ENCODE measurements at places on chromosomes 3 and 15.

- no peak for DNase-seq
Observed at GRCh38 chr15:32757426-32757825, 39.6 kb downstream of the GREM1 start.

DNA sequence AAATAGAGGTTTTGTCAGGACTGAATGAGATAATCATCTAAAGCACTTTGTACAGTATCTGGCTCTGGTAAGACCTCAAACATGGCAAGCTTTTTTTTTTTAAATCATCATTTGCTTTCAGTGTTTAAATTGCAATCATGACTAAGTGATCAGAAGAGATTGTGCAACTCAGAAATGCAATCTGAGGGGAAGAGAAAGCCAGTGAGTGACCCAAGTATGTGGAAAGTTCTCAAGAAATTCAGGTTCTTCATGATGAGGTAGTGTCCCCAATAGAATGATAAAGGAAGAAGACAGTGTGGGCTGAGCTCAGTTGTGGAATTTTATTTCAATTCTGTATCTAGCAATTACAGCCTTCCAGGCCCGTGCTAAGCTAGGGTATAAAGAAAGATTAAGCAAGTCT, 132.2 kb upstream of the TBC1D5 start:
- no peak for DNase-seq

DNA sequence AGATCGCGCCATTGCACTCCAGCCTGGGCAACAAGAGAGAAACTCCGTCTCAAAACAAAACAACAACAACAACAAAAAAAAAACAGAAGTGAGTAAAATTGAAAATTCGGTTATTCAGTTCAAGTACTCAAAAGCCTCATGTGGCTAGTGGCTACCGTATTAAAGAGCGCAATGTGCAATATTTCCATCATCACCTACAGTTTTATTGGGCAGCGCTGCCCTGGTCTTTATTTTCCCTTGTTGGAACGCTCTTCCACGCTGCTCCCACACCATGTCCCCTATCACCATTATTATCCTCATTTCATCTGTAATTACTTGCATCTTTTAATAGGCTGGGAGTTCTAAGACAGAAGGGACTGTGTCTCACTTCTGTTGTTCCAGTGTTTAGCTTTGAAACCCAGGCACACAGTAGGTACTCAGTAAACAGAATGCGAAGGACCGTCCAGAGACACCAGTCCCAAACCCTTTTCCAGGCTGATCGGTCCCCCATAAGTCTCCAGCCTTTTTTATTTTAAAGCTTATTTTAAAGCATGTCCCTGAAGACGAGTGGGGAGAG, 423 bp upstream of the HACD3 start:
- DNase-seq: no peak

- DNase-seq: no peak
Observed at GRCh38 chr15:91291673-91292072, 191.6 kb downstream of the SV2B start.

DNA sequence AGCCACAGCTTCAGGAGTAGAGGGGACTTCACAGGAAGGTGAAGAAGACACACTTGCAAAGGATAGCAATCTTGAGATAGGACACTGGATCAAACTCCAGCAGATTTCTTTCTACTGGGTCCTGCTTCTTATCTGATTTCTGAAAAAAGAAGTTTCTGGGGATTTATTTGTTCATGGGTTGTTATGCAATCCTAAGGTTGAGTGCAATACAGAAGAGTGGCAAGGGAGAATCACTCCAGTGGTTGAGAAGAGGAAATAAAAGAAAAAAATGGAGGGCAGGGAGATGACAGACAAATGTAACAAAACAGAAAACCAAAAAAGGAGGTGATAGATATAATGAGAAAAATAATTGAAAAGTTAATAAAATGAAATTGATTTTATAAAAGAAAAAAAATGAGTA, 858.3 kb downstream of the TUSC7 start:
- DNase-seq: no peak

- no peak for DNase-seq
Observed at GRCh38 chr3:144865948-144866347, 894.3 kb downstream of the DIPK2A start.

GRCh38 chr15:95442107-95442719, 888.3 kb upstream of the NR2F2 start:
- DNase-seq: no peak

GRCh38 chr3:133457025-133457424, 57.2 kb downstream of the BFSP2 start:
- no peak for DNase-seq

- DNase-seq: no peak
Observed at GRCh38 chr3:17810759-17811158, 68.3 kb upstream of the TBC1D5 start.

GRCh38 chr3:184712248-184713039, 580 bp upstream of the MAGEF1 start:
- DNase-seq: no peak

GRCh38 chr3:58167431-58168351, 43.1 kb downstream of the DNASE1L3 start:
- DNase-seq: no peak

DNA sequence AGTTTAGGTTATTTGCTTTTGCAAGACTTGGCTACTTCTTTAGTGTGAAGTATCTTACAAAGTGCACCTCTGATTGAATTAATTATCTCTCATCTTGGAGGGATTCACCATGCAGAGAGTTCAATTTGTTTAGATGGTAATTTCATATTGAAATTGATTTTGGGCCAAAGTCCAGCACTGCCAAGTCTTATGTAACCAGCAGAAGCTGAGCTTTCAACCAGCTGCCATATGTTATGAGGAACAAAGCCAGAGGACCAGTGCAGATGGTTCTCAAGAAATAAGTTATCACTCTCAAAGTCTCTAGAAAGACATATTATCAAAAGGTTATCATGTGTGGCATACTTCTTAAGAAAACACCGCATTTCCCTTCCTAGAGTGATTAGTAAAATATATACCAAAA, 29.0 kb downstream of the ABHD6 start:
- no peak for DNase-seq

DNA sequence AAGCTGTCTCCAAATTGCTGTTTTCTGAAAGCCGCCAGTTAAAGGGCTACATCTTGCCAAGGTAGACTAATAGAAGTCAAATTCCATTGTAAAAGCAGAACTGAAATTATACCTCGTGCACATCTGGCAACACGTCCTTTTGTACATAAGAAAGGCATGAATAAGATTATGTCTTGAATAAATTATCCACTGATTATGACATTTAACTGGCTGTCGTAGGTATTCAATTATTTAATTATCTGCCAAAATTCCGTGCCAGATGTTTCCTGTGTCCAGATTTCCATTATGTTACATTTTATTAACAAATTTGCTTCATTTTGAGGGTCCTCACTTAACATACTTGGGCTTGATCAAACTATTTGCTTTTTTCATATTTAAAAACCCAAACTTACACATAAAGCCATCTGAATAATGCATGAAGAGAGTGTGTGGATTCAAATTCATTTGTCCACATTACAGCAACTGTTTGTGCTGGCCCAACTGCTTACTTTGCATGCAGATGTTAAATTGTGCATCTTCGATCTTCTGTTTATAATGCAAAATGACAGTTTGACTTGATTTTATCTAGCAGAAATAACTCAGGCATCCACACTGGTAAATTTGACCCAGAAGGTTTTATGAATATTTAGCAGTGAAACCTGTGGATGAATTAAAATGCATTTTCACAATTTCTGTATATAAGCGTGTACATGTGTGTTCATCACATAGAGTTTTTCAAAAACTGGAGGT, 701.5 kb downstream of the ZNF385D start:
- DNase-seq: no peak

DNA sequence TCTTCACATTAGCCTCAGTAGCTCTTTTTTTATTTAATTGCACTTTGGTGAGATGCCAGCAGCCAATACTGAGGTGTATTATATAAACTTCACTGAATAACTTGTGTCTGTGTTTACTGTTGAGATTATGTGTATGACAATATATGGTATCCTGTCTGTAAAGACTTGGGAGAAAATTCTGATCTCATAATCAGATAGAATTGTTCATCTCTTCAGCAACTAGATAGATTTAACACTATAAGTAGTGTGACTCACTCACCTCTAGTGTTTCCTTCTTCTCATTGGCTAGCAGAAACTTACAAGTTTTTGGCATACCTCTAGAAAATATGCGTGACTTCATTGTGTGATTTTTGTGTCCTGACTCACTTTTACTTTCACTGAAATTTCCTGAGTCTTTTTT, 67.6 kb upstream of the TGFBR2 start:
- DNase-seq: no peak

- DNase-seq: no peak
Observed at GRCh38 chr3:171470714-171471227, 10.6 kb upstream of the TNIK start.

GRCh38 chr3:143755978-143756377, 92.3 kb downstream of the SLC9A9 start:
- no peak for DNase-seq

DNA sequence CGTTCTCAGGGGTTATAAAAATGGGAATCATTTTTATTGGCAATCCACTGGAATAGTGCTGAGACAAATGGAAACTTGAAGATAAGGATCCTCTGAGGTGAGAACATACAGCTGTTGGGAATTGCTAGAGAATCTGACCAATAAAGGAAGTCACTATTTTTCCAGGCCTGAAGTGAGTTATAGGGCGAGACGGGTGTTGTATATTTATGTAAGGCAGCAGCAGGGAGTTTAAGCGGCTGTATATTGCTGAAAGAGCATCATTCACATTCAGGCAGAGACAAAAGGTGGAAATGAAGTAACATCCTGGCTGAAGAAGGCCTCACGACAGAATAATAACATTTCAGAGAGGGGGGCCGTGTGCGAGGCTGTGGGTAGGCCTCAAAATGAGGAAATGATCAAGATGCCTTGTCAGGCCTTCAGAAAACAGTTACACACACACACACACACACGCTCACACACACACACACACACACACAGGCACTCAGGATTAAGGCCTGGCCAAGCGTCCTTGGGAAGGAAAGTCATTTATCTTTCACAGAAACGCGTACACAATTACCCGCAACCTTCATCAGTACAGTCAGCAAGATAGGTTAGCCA, 964.9 kb upstream of the NR2F2 start:
- DNase-seq: no peak

GRCh38 chr3:159418571-159419526, 569.8 kb upstream of the IL12A start:
- no peak for DNase-seq

DNA sequence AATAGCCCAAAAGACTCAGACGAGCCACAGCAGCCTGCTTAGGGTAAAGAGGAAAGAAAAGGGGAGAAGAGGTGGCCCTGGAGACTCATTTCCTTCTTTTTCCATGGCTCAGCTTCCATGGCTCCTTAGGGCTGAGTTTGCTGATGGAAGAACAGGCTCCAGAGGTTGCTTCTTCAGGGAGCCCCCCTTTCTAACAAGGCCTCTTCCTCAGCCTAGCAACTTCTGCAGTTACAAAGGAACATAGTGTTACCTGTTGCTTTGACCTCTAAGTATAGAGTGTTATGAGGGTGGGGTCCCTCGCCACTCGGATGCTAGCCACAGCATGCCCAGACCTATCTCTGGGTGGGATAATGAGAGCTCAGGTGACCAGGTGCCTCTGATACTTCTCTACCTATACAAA, 43.2 kb upstream of the SPESP1 start:
- DNase-seq: no peak

DNA sequence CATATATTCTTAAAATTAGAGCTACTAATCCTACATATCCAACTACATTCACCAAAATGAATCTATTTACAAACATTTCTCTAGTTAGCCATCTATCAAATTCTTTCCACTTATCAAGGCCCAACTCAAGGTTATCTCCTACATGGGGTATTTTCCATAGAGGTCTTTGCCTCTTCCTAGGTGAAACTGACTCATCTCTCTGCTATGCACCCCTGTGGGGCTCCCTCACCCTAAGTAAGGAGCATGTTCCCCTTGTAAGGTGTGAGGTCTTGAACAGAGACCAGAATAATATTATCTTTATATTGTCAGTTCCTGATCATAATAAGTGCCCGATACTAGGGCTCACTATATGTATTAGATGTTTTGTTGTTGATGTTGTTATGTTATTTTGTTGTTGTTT, 74.6 kb upstream of the TSC22D2 start:
- no peak for DNase-seq

DNA sequence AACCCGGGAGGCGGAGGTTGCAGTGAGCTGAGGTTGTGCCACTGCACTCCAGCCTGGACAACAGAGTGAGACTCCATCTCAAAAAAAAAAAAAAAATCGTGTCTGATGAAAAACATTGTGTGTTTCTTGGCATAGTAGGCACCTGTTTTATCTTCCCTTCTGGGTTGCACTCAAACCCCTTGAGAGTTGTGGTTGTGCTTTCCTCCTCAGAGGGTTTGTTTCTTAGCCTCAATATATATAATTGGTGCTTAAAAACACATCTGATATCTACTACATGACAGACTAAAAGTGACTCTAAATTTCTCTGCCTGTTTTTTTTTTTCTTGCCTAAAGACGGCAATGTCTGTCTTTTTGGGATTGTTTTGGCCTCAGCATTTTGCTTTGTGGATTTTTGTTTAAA, 7.6 kb downstream of the NR1D2 start:
- DNase-seq: no peak

- DNase-seq: no peak
Observed at GRCh38 chr3:24344784-24345439, 149.7 kb downstream of the THRB start.

- no peak for DNase-seq
Observed at GRCh38 chr3:100761211-100761942, 52.1 kb downstream of the TFG start.

GRCh38 chr15:76865548-76865991, 39.6 kb downstream of the SCAPER start:
- no peak for DNase-seq

- no peak for DNase-seq
Observed at GRCh38 chr3:32960404-32961170, 9.1 kb downstream of the CCR4 start.

GRCh38 chr3:192422997-192423342, 304.4 kb downstream of the FGF12 start:
- no peak for DNase-seq

GRCh38 chr3:184636741-184637316, 75.0 kb downstream of the MAGEF1 start:
- DNase-seq: no peak

GRCh38 chr3:172396400-172396799, 51.9 kb downstream of the GHSR start:
- DNase-seq: no peak

DNA sequence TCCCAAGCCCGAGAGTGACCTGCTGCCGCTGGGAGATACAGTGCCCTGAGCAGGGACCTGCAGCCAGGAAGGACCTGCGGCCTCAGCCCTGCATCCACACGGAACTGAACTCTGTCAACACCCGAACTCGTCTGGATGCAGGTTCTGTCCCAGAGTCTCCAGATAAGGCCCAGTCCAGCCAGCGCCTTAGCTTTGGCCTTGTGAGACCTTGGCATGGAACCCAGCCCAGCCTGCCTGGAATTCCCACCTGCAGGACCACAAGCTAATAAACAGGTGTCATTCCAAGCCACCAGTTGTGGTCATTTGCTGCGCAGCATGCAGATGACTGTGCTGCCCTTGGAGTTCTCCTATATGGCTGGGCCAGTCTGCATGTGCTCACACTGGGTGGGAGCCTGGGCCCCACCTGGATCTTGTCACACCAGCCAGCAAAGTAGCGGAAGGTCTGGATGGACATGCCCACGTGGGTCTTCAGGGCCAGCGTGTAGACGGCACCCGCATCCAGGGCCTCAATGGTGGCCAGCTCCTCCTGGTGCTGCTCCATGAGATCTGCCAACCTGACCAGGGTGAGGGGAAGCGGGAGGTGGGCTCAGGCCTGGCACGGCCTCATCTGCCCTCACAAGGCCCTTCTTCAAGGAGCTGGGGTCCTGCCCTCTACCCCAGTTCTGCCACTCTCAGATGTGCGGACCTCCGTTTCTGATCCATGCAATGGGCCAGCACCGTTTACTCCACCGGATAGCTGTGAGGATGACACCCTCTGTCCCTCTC, 47.2 kb upstream of the SLC41A3 start:
- DNase-seq: peak; percentile 27

- DNase-seq: no peak
Observed at GRCh38 chr3:56209982-56210751, 258.1 kb downstream of the ERC2 start.

Data from right forelimb (tissue), 1 donor.